ENCODE measurements at places on chromosomes 4 and X. TPM values are rescaled to one million over a fixed set of nuclear protein-coding genes. Genes with fewer than 3 reads are reported as not detected.

ANKRD50 gene
- 21.2 TPM for polyA plus RNA-seq

SMPX gene
- not detected for polyA plus RNA-seq

PCDH18 gene
- polyA plus RNA-seq, result 204 TPM

NAT8L gene
- not detected for polyA plus RNA-seq

CTAG2 gene
- not detected for polyA plus RNA-seq

PABPC4L gene
- 1.3 TPM for polyA plus RNA-seq

F8A3 gene
- 6.5 TPM for polyA plus RNA-seq

HPSE gene
- 0.32 TPM for polyA plus RNA-seq

FRAS1 gene
- polyA plus RNA-seq, result under 0.01 TPM

DKK2 gene
- 0.83 TPM for polyA plus RNA-seq

EGFL6 gene
- not detected for polyA plus RNA-seq

NHS gene
- polyA plus RNA-seq, result 2.0 TPM

PLAC8 gene
- polyA plus RNA-seq, result 0.33 TPM

CLGN gene
- polyA plus RNA-seq, result 2.7 TPM

CORIN gene
- 31.1 TPM for polyA plus RNA-seq

SRPX gene
- polyA plus RNA-seq, result 53.5 TPM

ODAPH gene
- not detected for polyA plus RNA-seq

TRPC3 gene
- polyA plus RNA-seq, result 2.1 TPM

RIPPLY1 gene
- not detected for polyA plus RNA-seq

ADH1A gene
- not detected for polyA plus RNA-seq

ZCCHC18 gene
- 1.9 TPM for polyA plus RNA-seq

ITIH6 gene
- not detected for polyA plus RNA-seq

NIPAL1 gene
- polyA plus RNA-seq, result 0.22 TPM

SPANXB1 gene
- not detected for polyA plus RNA-seq

EDA2R gene
- polyA plus RNA-seq, result 30.9 TPM

ANOS1 gene
- 0.30 TPM for polyA plus RNA-seq

SATL1 gene
- polyA plus RNA-seq, result not detected

CCKAR gene
- polyA plus RNA-seq, result 0.27 TPM

TEX13A gene
- polyA plus RNA-seq, result not detected

DGAT2L6 gene
- not detected for polyA plus RNA-seq

NR3C2 gene
- 0.10 TPM for polyA plus RNA-seq

NEUROG2 gene
- polyA plus RNA-seq, result not detected

PPP1R2C gene
- not detected for polyA plus RNA-seq

CENPI gene
- 5.0 TPM for polyA plus RNA-seq

PF4V1 gene
- polyA plus RNA-seq, result 0.83 TPM

UGT8 gene
- not detected for polyA plus RNA-seq

MTCP1 gene
- polyA plus RNA-seq, result 17.4 TPM

CUL4B gene
- polyA plus RNA-seq, result 64.5 TPM

ACE2 gene
- not detected for polyA plus RNA-seq

NRK gene
- polyA plus RNA-seq, result 2.2 TPM

CT45A3 gene
- not detected for polyA plus RNA-seq

SPANXD gene
- not detected for polyA plus RNA-seq

SLC38A5 gene
- polyA plus RNA-seq, result 19.1 TPM

BEND2 gene
- not detected for polyA plus RNA-seq

ESX1 gene
- not detected for polyA plus RNA-seq

WDR1 gene
- polyA plus RNA-seq, result 735 TPM

TEX11 gene
- polyA plus RNA-seq, result not detected

CTBP1 gene
- 97.9 TPM for polyA plus RNA-seq

Measured in AG04450 (cell line).